ENCODE measurements at places on chromosomes 3 and 15.
A peak's percentile ranks its signal among the peaks of the same experiment; 100 is the strongest.

DNA sequence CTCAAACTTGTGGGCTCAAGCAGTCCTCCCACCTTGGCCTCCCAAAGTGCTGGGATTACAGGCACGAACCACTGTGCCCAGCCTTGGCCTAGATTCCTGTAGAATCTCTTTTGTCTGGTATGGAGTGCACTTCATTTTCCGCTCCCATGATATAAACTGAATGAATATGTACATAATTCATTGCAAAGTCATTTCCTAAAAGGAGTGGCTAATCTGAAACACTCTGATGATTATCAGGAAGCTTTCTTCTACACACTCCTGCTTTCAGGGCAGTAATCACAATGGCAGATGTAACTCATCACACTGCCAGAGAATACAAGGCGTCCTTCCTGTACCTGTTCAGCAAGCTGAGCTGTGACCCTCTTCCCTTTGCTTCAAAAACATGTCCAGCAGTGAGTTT is 28.6 kb downstream of the RLBP1 start:
- DNase-seq, result no peak

DNA sequence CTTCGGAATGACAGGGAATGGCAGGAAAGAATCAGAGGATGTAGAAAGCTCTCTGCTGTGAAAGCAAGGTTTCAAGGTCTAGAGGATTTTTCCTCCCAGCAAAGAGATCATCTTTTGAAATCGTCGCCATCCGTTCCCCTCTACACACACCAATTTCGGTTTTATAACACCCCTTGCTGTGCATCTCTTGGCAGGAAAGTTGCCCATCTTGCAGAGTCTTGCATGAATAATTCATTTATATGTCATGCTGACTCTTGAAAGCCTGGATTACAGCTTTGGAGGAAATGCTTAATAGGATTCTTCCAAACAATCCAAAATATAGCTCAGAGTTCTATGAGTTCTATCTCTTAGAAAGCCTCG is 262.7 kb downstream of the CHL1 start:
- DNase-seq, result peak; percentile 41

GRCh38 chr3:6921876-6922275 is 61.0 kb downstream of the GRM7 start:
- no peak for DNase-seq

- DNase-seq, result no peak
Observed at GRCh38 chr3:127833281-127834032, 11.1 kb upstream of the MGLL start.

- peak; percentile 78 for DNase-seq
Observed at GRCh38 chr3:49703443-49703927, 14.1 kb downstream of the RNF123 start.

- DNase-seq, result no peak
Observed at GRCh38 chr15:40232625-40233070, 6.2 kb upstream of the PAK6 start.

DNA sequence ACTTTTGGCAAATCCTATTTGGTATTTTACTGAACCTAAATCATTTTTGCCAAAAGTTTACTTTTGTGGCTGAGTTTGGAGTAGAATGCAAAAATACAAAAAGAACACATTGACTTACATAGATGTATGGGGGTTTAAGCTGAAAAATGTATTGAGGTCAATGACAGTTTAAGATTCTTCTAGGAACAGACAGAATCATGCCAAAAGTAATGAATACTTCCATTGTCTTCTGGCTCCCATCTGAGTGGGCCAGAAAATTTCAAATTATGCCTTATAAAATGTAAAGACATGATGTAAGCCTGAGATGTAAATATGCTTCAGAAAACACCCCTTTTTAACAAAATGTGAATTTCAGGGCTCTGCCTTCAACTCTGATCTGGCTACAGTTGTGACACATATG is 375.1 kb upstream of the DPH6 start:
- DNase-seq, result peak; percentile 32

DNA sequence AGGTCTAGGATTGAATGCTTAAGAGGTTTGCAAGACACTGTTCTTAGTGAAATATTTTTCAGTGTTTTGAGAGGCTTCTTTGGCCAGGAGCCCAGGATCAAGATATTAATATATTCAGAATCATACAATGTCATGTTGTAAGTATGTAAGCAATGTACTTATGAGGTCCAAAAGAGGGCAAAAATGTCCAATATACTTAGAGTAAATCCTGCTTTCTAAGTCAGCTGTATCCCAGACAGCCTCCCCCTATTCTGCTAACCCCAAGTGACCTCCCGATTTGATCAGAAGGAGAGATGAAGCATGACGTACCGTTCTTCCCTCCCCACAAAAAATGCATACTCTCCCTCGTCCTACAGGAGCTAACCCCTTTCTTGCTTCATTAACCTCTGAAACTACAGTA is 70.9 kb downstream of the CHAC1 start:
- peak; percentile 83 for DNase-seq
